ENCODE measurements at places on chromosomes 7 and 10.
A peak's percentile ranks its signal among the peaks of the same experiment; 100 is the strongest.

DNA sequence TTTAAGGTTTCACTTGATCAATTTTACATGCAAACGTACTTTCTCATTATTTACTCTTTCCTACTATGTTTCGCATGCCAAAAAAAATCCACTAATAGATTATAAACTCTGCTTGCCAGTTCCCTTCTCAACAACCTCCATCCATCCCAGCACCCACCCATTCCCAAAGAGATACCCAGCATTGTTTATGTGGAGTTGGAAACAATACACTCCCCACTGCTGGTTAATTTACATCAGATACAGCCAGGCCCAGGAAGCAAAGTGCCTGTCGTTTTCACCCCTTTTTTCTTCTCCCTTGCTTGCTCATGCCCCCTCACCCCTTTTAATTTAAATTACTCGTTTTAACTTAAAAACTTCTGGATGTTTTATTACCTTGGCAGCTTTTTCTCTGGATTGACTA is 59.9 kb downstream of the HIBADH start:
- DNase-seq, result no peak

- DNase-seq, result no peak
Measured at GRCh38 chr10:115219203-115219602, 126.0 kb downstream of the ATRNL1 start.

- no peak for DNase-seq
Measured at GRCh38 chr7:42689626-42690025, 222.2 kb downstream of the C7orf25 start.

GRCh38 chr7:118531566-118531965 is 307.1 kb downstream of the ANKRD7 start:
- DNase-seq, result no peak

DNA sequence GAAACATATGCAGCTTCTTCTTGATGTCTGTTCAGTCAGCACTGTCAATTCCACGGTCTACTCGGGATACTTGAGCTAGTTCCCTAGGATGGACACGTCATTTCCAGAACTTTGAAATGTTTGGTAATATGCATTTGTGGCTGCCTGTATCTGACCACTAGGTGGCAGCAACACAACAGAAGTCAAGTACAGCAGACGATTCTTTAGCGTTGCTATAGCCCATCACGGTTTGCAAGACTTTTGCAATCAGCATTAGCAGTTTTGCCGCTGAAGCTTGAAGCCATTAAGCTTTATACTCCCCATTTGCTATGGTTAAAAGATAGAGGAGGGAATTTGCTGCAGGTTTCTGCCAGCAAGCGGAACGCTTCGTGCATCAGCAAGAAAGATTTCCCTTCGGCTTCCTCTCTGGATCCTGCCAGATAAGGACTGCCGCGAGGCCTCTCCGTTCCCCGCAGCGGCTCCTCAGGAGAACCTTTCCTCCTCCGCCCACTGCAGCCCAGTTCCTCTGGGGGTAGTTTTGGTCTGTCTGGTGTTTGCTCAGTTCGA is 63.5 kb downstream of the ABCC2 start:
- peak; percentile 56 for DNase-seq

DNA sequence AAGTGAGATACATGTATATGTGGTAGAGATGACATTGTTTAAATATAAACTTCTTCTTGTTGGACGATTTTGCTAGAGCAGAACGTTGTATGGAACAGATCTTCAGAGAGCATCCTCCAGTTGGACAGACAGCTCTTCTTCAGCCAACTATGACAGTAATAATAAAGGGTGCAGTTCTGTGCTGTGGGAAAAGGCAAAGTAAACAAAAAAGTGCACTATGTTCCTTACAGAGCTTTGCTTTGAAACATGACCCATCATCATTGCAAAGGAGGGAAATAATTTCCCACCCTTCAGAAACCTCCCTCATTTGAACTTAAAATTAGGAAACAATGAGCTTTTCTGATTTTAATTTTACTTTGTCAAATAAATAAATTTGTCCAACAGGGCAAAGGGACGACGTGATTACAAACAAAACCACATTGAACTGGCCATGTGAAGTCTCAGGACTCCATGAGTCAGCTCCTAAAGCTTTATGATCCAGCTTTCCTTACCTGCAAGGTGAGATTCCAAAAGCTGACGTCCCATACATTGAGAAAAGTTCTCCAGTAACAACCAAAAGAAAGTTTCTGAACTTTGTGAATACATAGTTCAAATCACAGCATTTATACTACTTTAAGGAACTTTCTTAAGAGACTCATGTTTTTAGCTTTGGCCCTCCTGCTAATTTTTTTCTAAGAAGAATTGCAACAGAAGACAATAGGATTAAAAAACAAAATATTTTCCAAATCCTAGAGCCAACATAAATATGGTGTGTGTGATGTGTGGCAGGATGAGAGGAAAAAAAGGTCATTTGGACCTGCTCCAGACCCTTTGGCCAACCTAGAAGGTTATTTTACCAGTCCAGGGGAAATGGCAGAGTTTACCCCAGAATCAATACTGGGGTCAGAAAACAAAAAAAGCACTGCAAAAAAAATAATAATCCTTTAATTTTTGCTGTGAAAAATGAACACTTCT is 565.4 kb upstream of the NRP1 start:
- no peak for DNase-seq

GRCh38 chr7:29956487-29956836 is 33.1 kb downstream of the SCRN1 start:
- DNase-seq, result no peak

GRCh38 chr10:44259090-44259874 is 125.6 kb downstream of the CXCL12 start:
- DNase-seq, result no peak

DNA sequence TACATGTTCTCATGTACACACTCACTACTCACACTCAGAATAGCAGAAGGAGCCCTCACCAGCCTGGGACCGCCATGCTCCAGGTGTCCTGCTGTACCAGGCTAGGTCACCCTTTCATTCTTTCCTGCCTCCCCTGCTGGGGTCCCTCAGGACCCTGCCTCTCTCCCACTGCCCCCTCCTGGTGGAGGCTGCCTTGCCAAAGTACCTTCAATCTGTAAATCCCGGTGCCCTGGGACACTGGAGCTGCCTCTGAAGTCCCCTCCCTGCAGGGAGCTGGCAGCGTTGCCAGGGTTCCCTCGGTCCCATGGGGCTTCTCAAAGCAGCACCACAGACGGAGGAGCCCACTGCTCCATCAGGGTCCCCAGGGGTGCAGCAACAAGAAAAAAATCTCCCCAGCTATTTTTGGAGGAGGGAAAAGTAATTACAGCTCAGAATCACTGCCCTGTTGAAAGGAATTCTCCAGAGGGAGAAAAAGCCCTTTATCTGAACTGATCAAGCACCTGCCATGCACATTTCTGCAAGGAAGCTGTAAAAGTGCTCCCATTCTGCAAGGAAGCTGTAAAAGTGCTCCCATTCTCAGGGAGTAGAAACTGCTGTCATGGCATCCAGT is 259.9 kb downstream of the PTPRN2 start:
- no peak for DNase-seq

DNA sequence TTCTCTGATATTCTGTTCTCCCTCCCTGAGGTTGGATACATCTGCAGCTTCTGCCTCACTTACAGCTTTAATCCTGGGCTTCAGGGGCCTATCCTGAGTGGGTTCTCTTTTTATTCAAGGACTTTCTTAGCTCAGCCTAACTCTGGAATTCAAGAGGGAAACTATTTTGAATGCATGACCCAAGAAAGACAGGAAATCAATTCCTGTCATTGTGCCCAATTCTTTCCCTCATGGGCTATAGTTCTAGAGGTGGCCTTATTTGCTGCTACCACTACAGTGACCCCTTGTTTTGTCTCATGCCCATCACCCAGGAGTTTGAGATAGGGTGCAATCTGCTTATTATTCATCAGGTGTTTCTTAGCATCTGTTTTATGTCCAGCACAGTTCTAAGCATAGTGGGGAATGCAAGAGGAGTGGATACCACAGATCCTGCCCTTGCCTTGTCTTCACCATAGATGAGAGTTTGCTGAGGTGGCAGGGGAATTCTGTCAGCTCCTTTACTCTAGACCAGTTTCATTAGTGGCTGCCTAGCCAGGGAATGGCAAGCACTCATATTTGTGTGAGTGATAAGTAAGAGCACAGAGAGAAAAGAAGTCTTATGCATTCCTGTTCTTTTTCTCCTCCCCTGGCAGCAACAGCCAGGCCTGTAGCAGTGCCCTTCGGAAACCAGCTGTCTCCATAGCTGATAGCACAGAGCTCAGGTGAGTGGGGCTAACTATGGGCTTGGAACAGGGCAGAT is 19.4 kb downstream of the STRIP2 start:
- DNase-seq, result no peak

DNA sequence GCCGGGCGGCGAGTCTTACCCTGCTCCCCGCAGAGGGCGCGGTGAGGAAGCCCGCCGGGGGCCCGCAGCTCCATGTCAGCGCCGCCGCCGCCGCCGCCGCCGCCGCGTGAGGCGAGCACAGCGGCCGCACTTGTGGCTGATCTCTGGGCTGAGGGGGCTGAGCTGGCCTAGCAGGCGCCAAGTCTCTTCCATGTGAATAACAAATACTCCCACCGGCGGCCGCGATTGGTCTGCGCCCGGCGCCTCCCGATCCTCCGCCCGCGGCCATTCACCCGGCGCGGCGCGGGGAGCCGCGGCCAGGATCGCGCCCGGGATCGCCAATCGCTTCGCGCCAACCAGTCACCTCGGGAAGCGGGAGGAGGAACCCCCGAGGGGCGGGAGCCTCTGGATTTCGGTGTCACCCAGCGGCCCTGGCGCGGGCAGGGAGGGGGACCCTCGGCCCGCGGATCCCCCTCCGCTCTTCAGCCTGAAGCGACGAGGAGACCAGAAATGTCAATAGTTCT is at the start of gene GRM8:
GRM8 (minus strand) TSS at position 164 of the 503 bp plus-strand sequence.
- DNase-seq, result no peak

DNA sequence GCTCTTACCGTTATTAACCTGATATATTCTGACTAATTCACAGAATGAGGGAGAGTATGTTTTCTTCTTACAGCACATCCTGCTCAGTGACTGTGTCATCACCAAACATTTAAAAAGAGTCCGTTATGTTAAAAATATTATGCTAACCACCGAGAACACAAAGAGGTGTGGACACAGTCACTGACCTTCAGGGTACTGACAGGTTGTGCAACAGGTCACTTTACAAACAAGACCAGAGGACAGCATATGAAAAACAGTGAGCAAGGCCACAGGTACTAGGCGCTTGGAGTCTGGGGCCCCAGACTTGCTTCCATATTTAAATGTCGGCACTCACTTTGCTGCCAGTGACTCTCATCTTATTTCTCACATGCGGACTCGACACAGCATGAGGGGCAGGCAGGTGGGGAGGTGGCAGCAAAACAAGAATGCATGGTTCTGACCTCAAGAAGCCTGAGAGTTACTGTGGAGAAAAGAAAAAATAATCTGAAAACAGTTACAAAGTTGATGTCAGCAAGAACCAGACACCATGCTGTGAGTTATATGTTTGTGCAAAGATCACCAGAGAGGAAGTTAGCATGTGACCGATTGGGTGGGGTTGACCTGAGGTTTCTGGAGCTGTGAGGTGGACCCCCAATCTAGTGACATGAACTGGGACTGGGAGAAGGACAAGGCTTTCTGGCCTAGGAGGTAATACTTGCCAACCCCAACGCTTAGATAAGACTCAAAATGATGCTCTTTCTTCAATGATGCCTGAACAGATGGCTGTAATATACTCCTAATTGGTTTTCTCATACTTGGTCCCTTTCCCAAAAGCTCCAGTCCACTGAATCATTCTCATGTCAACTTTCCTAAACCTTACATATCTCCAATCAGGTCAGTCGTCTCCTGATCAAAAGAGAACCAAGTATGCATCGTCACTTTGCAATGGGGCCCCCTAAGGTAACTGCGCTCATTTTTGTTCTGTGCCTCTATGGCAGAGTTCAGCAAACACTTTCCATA is 102.4 kb downstream of the HIPK2 start:
- no peak for DNase-seq

DNA sequence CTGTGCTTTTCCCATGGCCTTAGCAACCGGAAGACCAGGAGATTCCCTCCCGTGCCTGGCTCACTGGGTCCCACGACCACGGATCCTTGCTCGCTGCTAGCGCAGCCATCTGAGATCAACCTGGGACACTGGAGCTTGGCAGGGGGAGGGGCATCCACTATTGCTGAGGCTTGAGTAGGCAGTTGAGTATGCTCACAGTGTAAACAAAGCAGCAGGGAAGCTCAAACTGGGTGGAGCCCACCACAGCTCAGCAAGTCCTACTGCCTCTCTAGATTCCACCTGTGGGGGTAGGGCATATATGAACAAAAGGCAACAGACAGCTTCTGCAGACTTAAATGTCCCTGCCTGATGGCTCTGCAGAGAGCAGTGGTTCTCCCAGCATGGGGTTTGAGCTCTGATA is 697.0 kb downstream of the SORCS1 start:
- no peak for DNase-seq

GRCh38 chr7:19248115-19248514 is 102.9 kb upstream of the FERD3L start:
- DNase-seq, result no peak

- no peak for DNase-seq
Measured at GRCh38 chr10:131792011-131792651, 108.7 kb upstream of the PPP2R2D start.

All from stimulated activated CD4-positive, alpha-beta T cell treated with anti-CD3 and anti-CD28 coated beads, Interleukin-15, amount 100 ng/mL, for 48 hours (primary cell).